ENCODE measurements at places on chromosomes 13 and 19.

- DNase-seq, result no peak
Measured at GRCh38 chr13:101567841-101568240, 115.4 kb downstream of the ITGBL1 start.

- no peak for DNase-seq
Measured at GRCh38 chr19:7911508-7912143, 3.0 kb upstream of the TGFBR3L start.

GRCh38 chr19:11373166-11373884 lies 1.1 kb upstream of the SWSAP1 start:
- no peak for DNase-seq

DNA sequence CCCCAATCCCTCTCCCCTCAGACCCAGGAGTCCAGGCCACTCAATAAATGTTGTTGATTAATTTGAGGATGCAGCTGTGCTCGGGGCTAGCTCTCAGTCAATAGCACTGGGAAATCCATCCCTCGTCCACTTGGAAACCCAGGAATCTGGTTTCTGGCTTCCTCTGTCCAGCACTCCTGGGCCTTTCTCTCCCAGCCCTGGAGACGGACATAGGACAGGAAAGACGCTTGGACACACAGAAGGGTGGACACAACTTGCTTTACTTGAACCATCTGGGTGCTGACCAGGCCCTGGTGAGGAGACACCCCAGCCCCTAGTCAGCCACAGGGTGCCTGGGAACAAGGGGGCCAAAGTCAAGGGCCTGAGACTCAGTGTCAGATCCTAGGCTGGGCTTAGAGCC lies 891 bp upstream of the TNNI3 start:
- no peak for DNase-seq

DNA sequence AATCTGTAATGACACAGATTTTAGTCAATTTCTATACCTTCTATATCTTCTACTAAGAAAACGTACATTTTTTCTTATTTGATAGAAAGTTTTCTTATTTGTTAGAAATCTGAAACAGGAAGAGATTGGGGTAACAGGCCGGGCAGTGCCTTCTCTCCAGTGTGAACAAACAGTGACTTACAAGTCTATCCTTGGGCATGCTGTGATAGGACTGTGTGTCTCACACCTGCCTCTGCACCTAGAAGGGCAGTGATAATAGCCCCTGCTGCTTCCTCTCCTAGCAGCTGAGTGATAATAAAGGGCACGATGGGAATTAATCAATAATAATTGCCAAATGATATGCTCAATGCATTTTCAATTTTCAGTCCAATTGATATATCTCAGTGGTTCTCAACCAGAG lies 1.4 kb downstream of the TMEM272 start:
- no peak for DNase-seq

DNA sequence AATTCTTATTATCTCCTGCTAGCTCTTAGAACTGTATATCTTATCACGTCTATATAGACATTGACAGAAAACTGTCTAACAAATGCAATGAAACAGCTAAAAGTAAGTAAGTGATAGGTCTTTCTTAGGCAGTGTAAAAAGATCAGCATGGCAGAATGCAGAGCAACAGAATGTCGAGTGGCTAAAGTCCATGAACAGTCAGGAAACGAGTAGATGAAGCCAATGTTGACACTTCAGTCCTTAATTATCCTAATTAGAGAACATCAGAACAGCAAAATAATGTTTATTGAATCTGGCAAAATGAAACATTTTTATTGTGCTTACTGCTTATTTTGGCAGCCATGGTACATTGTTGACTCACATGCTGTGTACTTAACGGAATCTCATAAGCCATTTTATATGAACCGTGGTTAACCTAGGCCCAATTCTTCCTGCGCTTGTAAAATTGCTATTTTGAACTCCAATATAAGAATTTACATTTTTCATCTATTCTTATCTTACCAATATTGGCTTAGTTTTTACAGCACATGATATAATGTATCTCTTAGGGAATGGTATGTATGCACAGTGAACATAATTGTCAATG lies 748.1 kb downstream of the DACH1 start:
- DNase-seq, result no peak

GRCh38 chr19:2235381-2236063 lies 607 bp downstream of the PLEKHJ1 start:
- peak; percentile 24 for DNase-seq

DNA sequence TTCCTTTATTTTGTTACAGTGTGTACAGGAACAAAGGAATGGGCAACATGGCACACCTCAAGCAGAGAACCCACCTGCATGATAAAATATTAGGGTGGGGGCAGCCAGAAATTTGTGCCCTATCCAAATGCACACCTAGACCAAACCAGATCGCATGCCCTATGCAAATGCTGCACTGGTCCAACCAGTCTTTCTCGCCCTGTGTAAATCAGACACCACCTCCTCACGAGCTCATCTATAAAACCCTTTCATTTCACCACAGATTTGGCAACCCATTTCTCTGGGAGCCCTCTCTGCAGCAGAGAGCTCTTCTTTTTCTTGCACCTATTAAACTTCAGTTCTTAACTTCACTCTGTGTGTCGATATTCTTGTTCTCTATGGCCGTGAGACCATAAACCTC lies 1559.2 kb downstream of the SLITRK1 start:
- no peak for DNase-seq

DNA sequence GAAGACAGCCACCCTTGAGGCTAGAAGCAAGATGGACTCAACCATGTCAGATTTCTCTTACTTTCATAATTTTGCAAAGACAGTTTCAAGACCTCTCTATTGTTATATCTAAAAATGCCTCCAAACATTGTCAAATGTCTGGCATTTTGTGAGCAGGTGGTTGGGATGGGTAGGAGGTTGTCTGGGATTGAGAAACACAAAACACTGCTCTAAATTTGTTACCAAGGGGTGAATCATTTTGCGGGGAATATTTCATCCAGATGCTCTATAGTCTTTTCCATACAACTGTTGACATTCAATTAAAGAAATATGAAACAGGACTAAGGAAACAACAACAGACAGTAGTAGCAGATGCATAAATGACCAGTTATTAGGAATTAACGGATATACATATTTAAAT lies 208.2 kb downstream of the ITGBL1 start:
- no peak for DNase-seq

DNA sequence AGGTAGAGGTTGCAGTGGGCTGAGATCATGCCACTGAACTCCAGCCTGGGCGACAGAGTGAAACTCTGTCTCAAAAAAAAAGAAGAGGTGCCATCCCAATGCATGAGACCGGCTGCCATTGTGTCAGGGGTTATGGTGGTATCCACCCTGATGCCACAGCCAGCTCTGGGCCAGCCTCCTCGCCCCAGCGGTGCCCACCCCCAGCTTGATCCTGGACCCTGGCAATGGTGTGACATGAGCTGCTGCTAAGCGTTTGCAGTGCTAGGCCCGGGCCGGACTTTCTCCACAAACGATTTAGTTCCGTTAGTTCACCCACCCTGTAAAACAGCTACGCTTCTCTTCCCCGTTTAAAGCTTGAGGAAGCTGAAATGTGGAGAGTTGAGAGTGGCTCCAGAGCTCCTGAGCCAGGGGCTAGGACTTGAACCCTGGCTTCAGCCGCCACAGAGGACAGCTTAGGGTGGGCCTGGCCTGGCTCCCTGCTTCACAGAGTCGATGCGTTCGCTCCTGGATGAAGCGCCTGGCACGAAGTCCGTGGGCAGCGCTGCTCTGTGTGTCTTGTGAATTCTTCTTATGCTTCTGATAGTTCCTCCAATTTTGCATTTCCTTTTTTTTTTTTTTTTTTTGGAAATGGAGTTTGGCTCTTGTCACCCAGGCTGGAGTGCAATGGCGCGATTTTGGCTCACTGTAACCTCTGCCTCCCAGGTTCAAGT lies 25.5 kb downstream of the NKPD1 start:
- DNase-seq, result no peak

DNA sequence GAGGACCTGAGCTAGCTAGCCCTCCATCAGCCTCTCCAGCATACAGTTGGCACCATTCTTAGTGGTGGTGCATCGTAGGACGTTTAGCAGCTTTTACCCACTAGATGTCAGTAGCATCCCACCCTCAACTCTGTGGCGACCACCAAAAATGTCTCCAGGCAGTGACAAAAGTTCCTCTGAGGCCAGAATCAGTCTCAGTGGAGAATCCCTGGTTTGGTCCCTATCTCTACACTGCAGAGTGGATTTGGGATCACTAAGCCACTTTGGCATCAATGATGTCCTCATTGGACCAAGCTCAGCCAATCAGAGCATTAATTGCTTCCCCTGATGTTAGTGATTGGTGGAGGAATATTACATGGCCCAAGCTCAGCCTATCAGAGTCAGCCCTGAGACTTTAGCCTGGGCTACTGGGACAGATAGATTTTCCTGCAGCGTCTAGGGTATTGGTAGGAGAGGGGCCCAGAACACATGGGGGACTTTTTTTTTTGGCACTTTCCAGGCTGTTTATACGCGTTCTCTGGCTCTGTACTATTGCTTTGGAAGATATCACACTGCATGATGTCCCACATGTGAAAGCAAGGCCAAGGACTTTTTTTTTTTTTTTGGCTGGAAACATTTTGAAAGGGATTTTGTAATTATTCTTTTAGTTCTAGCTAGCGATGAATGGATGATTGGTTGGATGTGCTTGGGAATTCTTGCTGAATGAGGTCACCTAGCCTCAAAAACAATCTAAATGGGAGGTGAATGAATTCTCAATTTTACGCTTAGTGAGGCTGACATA lies 7.0 kb downstream of the TMEM221 start:
- DNase-seq, result no peak

- DNase-seq, result peak; percentile 91
Measured at GRCh38 chr19:47296036-47296435, 13.6 kb upstream of the C5AR1 start.

DNA sequence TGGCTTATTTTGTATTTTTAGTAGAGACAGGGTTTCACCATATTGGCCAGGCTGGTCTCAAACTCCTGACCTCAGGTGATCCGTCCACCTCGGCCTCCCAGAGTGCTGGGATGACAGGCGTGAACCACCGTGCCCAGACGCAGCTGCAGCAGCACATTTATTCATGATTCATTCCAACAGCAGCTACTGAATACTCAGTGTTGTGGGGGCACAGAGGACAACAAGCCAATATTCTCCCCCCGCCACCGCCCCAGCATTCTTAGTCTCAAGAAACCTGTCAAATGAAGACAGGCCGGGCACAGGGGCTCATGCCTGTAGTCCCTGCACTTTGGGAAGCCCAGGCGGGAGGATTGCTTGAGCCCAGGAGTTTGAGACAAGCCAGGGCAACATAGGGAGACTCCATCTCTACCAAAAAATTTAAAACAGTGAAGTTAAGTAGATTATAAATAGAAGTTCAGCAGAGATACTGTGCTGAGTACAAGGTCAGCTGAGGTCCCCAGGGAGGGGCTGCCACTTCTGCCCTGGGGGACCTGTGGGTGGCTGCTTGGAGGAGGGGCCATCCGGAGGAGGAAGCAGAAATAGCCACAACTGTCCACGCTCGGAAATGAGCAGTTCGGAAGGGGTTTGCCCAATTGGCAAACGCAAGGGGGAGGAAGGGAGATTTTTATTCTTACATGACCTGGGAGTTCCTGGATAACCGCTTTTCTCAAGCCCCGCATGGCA lies 4.3 kb downstream of the DOT1L start:
- DNase-seq, result no peak

DNA sequence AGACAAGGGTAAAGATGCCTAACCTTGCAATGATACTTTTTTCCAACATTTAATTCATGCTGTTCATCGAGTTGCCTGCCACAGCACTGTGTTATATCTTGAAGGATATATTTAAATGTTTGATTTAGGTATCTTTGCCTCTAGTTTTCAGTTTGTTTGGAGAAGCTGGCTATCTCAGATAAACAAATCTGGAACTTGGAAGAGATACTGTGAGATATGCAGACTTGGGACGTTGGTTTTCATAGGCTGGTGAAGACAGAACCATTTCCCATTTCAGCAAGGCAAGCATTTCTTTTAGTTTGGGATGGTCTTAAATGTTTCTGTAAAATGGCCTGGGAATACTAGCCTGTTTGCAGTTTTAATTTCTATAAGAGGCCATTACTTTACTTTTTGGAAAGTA lies 3.3 kb downstream of the RNASEH2B start:
- no peak for DNase-seq

- DNase-seq, result no peak
Measured at GRCh38 chr19:2627855-2628254, 74.6 kb downstream of the GNG7 start.

GRCh38 chr19:2356036-2356646 lies 3.9 kb upstream of the TMPRSS9 start:
- no peak for DNase-seq

GRCh38 chr13:44326961-44327360 lies 46.7 kb upstream of the SERP2 start:
- DNase-seq, result no peak

GRCh38 chr13:90414691-90415596 lies 932.5 kb upstream of the MIR17HG start:
- DNase-seq, result no peak

DNA sequence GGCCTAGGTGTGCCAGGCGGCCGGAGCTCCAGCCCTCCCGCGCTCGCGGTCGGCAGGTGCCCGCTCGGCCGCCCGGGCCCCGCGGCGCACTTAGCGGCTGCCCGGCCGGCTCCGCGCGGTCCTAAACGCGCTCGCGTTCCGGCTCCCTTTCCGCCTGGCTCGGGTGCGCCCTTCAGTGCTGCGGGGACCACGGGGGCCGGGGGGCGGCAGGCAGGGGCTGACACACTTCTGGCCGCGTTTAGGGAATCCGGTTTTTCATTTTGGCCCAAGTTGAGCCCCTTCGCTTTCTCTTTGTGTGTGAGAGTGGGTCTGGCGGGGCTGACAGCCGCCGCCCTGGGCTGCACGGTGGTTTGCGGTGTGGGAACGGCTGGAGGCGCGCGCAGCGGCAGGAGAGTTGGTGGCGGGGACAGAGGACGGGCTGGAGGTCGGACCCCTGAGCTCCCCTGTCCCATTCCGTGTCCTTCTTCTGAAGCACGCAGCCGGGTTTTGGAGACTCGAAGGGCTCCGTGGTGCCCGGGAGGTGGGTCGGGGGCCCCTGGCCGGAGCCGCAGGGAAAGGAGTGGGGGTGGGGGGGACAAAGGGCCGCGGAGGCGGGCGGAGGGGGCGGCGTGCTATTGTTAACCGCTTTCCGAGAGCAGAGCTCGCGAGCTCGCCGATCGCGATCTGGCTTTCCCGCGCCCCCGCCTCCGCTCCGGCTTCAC lies 3.1 kb downstream of the FGF9 start:
- DNase-seq, result peak; percentile 20

GRCh38 chr13:31346891-31347290 lies 147.1 kb downstream of the B3GLCT start:
- DNase-seq, result no peak
